ENCODE measurements at places on chromosomes 5 and 9.
A peak's percentile ranks its signal among the peaks of the same experiment; 100 is the strongest.

DNA sequence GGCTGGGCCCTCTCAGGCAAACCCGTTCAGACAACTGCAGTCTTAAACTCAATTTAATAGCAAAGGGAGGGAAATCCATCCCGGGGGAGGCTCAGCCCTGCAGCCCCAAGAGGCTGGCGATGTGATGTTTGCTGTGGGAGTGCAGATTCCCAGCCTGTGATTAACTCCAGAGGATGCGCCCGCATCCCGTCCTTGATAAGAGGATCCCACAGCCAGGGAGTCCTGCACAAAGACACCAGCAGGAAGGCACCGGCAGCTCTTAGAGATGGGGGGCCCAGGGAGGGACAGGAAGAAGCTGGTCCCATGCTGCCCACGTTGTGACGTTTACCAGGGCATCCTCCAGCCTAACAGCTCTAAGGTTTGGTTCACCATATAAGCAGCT is 64.7 kb downstream of the MRPL36 start:
- no peak for DNase-seq

- DNase-seq = no peak
Measured at GRCh38 chr5:13382232-13382631, 562.3 kb downstream of the DNAH5 start.

GRCh38 chr5:57402348-57402747 is 80.3 kb downstream of the ACTBL2 start:
- no peak for DNase-seq

DNA sequence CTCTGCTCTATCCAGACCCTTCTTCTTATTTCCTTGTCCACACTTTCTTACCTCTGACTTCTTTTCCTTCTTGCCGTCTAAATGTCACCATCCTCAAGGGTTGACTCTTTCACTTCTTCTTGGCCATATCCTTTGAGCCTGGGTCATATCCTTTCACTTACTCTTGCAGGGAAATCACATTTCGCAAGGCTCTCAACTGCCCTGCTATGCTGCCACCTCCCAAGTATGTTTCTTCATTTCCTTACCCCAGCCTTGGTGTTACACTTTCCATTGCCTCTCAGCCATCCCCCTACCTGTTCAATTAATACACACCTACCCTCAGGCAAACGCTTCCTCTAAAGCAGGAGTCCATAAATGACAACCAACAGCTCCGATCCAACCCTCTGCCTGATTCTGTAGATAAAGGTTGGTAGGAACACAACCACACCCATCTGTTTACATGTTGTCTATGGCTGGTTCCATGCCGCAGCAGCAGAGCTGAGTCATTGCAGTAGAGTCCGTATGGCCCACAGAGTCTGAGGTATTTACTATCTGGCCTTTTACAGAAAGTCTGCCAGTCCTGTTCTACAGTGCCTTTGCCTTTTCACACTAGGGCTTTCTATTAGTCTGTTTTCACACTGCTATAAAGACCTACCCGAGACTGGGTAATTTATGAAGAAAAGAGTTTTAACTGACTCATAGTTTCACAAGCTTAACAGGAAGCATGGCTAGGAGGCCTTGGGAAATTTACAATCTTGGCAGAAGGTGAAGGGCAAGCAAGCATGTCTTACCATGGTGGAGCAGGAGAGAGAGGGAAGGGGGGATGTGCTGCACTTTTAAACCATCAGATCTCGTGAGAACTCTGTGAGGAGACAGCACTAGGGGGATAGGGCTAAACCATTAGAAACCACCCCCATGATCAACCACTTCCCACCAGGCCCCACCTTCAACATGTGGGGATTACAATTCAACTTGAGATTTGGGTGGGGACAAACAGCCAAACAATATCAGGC is 97.9 kb downstream of the SV2C start:
- DNase-seq = no peak

GRCh38 chr9:13461414-13461991 is 182.0 kb upstream of the MPDZ start:
- no peak for DNase-seq

DNA sequence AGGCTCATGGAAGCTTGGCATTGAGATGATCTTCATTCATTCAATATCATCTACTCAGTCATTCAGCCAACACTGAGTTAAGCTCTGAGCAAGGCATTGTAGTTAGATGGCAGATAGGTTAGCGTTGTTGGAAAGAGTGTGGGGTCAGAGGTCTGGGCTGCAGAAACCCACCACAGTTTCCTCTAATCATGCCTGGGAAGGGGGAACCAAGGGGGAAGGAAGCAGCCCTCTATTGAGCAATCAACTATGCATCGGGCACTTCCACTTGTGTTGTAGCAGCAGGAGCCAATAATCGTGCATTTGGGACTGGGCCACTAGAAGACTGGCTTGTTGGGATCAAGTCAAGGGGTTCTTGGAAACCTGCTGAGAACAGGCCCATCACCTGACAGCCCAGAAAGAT is 139.1 kb downstream of the PIP5K1B start:
- peak; percentile 3 for DNase-seq

GRCh38 chr9:127634698-127635097 is 22.6 kb downstream of the STXBP1 start:
- no peak for DNase-seq

- DNase-seq = no peak
Measured at GRCh38 chr9:100466829-100467221, 6.1 kb upstream of the TMEFF1 start.

GRCh38 chr5:123086376-123087055 is 2.5 kb upstream of the PRDM6 start:
- peak; percentile 18 for DNase-seq

DNA sequence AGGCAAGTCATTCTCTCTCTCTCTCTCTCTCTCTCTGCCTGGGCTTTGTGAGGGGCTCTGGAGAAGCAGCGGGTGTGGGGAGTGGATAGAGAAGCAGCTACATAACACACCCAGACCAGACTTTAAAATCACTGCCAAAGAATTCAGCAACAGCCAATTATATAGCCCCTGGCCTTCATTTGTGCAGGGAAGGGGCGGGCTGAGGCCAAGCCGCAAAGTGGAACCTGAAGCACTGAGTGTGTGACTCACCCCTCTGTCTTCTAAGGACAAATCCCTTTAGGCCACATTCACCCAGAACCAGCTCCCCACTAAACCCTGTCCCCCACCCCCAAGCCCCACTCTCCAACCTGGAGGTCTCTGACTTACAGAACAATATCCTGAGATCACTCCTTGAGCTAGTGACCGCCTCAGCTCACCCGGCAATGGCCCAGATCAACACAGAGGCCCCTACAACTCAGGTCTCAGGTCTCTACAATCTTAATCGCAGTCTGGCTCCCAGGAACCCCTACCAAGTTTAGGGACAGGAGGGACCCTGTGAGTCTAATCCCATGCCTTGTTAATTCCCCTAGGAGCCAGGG is 6.0 kb downstream of the B4GALT1 start:
- peak; percentile 51 for DNase-seq

DNA sequence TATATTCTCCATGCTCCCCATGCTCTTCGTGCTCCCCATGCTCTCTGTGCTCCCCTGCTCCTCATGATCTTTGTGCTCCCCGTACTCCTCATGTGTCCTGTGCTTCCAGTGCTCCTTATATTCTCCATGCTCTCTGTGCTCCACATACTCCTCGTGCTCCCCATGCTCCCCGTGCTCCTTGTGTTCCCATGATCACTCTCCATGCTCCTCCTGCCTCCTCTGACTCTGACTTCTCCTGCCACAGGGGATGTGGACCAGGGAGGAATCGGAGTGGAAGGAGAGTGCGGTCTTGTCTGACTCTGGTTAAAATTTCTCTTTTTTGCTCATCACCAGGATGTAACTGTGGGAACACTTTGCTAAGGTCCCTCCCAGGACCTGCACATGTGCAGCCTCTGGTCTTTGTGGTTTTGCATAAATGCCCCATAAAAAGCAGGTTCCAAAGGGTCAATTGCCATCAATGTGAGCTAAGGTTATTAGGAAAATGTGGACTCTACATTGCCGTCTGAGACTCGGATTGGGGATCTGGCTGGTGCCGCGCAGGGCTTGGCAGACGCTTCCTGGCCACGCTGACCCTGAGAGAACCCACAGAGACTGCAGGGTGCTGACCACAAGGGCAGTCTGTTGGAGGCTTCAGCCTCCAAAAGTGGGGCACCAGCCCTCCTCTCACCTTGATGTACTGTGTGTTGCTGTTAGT is 52.5 kb downstream of the TRIP13 start:
- DNase-seq = no peak

- no peak for DNase-seq
Measured at GRCh38 chr9:37031902-37032301, 2.2 kb downstream of the PAX5 start.

DNA sequence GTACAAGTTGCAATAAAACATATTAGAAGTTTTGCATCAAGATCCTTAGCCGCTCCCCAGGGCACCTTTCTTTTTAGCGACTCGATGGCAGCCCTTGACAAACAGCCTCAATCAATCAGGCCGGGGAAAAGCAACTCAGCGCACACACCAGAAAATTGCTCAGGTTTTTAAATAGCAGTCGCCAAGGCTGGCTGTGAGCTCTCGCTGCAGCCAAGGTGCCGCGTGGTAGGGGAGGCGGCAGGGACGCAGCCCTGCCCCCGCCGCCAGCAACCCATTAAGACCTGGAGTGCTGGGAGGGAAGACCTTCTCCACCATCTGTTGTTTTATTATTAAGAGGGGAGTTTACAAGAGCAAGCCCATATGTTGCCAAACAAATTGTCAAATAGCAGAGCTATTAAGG is 22.6 kb downstream of the ASS1 start:
- no peak for DNase-seq

DNA sequence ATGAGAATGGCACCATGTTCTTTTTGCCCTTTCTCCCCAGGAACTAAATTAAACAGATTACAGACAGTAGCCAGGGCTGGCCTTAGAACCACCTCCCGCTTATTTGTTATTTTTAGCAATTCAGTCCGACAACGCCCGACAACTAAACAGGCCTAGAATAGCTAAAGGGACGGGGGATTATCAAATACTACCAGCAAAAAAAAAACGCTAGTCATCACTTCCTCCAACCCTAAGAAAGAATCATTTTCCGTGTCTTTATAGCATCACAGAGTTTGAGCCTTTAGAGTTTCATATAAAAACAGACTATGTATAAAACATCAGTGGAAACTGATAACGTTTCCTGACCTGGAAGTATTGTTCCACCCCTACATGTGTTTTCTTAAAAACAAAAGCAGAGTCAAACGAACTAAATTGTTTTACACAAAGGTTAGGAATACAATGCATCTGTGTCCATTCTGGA is 35.3 kb downstream of the PFDN1 start:
- DNase-seq = no peak

GRCh38 chr5:119400245-119400644 is 44.4 kb downstream of the TNFAIP8 start:
- DNase-seq = no peak

DNA sequence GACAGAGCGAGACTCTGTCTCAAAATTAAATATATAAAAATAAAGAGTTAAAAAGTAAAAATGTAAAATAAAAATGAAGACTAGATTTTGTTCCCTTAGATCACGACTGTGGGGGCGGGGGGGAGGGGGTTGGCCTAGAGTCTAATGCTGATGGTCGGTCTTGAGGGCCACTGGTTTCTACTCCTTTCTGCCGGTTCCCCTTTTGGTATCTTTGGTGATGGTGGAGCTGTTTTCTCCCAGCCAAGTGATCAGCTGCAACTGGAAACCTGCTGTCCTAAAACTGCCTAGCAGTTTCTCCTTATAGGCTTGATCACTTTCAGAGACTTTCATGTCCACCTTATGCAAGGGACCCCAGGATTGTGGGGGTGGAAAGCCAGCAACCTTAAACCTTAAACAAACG is 1.1 kb downstream of the SRD5A1 start:
- peak; percentile 34 for DNase-seq

DNA sequence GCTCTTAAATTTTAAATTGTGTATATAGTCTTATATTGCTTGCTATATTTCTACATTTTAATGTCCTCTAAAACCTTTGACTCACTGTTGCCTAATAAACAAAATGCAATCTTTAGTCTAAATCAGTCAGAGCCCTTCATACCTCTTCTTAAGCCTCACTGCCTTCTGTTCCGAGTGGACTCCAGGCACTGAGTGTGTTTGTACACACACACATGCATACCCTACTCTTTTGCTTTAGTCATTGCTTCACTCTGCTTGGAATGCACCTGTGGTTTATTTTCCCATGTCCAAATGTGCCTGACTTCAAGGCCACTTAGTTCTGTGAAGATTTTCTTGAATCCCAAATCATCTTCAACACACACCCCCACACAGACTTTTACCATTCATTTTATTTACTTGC is 60.9 kb downstream of the SLC12A2 start:
- DNase-seq = no peak

DNA sequence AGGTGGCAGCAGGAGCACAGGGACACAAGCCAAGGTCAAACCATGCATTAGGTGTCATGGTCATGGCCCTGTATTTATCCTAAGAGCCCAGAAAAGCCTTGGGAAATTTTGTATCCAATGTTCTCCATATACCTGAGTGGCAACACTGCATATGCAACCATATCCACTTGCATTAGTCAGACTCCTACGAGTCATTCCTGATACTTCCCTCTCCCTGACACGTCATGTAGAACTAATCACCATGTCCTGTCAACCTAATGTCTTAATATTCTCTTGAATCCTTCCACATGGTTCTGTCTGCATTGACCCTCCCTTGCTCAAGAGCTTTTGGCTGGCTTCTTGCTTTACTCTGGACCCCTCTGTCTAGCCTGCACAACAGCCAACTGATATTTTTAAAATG is 9.4 kb downstream of the SCGB3A2 start:
- no peak for DNase-seq
